KBM-7 (cell line): ENCODE measurements at places on chromosomes 3 and 15.

DNA sequence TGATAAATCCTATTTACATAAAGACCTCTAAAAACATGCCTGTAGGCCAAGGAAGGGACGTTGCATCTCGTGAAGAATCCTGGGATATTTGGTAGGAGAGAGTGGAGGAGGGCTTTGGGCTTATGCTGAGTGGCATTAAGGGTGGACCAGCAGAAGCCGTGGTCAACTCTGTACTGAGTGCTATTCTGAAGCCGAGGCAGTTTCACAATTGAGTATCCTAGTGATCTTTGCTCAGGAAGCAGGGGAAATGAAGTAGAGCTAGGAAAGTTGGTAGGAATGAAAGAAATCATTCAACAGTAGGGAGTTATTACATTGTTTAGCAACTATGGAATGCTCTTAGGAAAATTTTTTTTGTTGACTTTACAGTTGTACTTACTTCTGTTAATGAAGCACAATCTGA, 24.2 kb downstream of the MCTP2 start:
- no peak for DNase-seq

DNA sequence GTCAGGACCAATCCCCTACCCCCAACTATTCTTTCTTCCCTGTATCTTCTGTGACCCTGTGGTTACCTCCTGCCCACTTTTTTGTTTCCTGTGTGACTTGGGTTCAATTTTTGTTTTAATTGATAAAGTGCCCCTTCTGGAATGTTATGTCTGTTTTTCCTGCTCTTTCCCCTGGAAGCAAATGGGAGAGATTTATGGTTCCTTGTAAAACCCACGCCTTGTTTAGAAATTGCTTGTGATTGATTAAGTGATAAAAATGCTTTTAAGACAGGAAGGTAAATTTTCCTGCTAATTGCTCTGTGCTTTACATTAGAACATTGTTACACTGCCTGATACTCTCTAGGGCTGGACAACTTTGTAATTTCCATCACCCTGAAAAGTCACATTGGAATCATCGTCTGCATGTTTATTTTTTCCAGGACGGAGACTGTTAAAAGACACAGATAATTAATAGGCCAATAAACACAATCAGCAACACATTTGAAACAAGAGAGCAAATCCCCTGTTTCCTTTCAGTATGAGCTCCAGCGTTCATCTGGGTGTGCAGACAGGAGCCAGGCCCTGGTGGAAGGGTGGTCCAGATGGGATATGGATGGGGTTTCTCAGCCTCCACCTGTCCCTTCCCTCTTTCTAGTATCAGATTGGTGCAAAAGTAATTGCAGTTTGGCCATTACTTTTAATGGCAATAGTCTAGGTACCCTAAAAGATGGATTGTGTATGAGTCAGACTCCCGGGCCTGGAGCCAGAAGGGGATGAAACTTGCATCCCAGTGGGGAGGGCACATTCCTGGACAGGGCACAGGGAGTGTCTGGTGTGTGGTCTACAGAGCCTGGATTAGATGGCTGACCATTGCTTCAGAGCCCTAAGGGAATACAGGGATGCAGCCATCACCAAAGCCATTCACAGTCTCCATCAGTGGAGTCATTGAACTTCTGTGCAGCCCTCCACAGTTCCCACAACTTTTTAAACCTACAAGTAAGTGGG, 58.1 kb upstream of the AGBL1 start:
- no peak for DNase-seq

- DNase-seq = no peak
Observed at GRCh38 chr15:32730677-32731654, 13.2 kb downstream of the GREM1 start.

DNA sequence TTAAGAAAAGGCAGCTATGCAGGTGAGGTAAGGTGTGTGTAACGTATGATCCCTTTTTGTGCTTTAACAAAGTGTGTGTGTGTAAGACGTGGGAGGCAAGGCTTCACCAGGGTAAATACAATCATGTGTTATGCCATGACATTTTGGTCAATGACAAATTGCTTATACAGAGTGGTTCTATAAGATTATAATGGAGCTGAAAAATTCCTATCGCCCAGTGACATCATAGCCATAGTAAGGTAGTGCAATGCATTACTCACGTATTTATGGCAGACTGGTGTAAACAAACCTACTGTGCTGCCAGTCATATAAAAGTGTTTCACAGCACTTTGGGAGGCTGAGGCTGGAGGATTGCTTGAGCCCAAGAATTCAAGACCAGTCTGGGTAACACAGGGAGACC, 60.2 kb upstream of the LCTL start:
- DNase-seq = no peak

DNA sequence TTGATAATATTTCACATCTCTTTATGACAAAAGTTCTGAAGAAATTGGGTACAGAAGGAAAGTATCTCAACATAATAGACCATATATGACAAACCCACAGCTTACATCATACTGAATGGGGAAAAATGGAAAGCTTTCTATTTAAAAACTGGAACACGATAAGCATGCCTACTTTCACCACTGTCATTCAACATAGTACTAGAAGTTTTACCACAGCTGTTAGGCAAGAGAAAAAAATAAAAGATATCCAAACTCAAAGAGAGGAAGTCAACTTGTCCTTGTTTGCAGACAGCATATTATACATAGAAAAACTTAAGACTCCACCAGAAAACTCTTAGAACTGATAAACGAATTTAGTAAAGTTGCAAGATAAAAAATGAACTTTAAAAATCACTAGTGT, 40.3 kb downstream of the COPS2 start:
- DNase-seq = no peak

DNA sequence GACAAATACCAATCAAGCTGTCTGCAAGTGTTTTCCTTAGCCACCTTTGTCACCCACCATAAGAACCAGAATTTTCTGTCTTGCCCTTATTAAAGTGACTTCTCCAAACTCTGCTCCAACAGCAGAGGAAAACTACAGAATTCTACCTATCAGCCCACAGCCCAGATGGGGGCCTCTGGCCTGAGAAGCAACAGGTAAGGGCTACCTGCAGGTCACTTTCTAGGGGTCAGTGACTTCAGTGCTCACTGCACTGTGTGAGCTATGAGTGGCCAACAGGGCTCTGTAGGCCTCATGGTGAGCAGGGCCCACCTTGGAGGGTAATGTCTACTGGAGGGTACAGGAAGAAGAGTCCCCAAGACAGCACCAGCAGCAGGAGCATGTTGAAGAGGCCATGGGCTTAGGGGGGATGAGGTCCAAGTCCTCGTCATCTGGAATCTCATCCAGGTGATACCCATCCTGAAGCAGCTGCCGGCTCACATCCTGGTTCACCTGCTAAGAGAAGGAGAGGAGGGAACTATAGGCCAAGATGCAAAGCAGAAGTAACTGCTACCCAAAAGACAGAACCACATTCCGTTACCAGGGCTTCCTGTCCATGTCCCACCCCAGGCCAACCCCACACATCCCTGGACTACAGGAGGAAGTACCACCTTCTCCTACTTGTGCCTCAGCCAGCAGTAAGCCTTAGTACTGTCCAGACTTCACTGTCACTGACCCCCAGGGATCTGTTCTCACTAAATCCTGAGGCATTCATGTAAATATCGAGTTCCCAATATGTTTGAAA, 4.2 kb downstream of the FAM219B start:
- peak; percentile 71 for DNase-seq

DNA sequence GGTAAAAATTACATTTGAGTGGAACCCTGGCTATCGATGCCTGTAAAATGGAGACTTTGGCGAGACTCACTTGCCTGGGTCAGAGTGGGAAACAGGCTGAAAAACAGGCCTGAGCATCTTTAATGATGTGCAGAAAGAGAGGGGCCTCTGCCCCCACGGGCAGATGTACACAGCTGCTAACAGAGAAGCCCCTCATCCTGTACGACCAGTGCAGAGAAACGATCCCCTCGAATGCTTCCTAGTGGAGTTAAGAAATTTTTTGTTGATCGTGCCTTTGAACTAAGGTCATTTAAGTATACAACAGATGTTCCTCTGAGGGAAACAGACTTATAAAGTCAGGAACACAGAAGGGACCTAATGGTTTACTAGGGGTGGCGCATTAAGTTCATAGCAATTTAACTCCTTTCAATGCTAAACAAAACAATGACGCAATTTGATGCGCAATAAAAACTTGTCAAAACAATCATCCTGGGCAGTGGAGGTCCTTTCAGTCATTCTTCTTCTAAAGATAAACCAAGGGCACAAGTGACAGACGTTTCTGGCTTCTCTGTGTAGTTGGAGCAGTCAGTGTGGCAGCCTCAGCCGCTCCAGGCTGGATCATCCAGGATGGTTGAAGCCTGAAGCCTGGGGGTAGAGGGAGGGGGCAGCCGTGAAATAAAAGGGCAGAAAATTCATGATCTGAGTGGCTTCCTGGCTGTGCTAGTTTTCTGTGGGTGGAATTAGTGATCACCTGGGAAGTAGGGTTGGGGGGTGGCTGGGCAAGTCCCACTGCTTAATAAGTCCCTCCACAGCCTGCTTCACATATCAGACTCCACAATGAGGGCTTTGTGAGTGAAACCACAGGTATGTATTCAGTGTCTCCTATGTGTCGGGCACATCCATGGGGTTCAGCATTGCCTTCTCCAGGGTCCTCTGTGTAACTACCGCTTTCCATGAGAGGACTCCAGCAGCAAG, 50.8 kb upstream of the MRPS22 start:
- no peak for DNase-seq

GRCh38 chr3:182792901-182793662, at the start of gene ATP11B:
Gene ATP11B (plus strand): TSS chr3:182793504. CDS start chr3:182793760, 256 bp downstream.
- DNase-seq = peak; percentile 73

DNA sequence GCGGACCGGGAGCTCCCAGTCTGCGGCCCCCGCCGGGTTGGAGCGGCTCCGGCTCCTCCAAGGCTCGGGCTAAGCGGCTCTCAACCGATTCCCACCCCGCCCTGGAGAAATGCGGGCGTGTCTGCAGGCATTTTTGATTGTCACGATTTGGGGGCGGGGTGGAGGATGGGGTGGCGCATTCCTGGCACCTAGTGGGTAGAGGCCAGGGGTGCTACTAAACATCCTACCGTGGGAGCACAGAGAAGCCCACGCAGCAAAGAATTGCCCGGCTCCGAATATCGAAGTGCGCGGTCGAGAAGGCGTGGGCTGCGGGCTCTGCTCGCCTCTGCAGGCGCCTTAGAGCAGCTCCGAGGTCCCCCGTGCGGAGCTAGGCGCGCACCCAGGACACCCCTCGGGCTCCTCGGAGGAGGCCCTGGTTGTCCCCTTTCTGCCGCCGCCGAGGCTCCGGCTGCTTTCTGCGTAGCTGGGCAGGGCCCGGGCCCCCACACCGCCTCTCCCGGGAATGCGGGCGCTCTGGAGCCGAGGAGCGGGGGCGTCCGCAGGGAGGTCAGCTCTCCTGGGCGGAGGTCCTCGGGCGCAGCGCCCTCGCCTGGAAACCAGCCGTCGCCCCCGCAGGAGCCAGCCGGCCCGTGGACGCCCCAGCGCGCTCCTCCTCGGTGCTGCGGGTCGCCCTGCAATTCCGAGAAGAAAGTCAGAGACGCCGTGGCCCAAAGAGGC, 16.5 kb upstream of the LAMP3 start:
- peak; percentile 47 for DNase-seq

DNA sequence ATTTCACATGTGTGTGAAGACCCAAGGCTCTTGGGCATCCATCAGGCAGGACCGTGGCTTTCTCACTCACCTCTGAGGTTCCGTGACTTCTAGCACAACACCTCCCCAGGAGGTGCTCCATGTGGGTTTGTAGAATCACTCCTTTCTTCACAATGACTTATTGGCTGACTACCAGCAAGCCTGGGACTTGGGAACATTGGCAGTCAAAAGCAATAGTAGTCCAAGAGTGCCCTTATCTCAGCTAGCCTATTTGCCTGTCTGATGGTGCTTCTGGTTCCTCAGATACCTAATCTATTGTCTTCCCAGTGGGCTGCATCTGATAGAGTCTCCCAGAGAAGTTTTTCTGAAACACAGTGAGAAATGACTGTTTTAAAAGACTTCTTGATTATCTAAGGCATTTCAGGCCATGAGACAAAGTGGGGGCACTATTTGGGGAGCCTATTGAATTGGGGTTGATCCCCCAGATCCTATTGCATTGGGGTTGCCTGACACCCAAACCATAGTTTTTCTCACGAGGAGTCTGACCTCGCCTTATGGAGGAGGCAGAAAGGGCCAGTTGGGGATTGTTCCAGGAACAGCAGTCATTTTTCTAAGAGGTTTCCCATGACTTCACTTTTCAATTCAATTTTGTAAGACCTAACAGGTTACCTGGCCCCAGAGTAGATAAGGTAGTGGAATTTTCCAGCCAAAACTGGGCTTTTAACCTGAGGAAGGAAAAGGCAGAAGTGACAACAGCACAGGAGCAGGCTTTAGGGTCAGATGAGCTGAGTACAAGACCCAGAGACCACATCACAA, 88.0 kb downstream of the CYP19A1 start:
- DNase-seq = no peak
